MV-4-11 (cell line): ENCODE measurements at places on chromosomes 6 and 20.

DNA sequence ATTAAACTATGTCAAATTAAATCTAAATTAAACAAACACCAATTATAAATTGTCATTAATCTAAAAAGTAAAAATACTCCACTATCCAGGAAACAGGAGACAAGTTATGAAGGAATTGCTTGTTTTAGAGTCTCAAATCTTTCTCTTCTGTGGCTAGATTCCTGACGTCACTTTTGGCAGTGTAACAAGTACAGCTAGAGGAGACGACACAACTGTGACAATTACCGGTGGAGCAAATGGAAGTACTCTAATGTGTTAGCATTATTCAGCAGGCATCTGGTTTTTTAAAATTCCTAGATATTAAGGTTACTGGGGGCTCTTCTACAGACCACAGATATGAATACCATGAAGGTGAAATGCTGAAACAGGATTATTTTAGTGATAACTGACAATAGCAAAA lies 1042.7 kb downstream of the EPHA7 start:
- no peak for DNase-seq

DNA sequence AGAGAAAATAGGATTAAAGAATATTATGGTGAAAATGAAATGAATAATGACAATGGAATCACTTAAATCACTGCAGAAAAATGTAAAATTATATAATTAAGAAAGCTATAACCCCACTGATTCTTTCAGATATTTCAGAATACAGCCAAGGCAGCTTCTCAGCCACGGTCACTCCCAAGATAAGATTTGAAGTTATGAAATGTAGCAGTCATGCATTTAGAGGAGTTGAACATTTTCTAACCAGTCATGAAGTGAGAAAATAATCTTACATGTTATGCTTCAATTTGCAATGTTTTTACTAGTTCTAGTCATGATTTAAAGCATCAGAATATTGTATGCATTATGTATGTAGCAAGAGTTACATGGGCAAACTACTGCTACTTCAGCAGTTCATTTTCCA lies 13.3 kb upstream of the PLCB1 start:
- DNase-seq = no peak

DNA sequence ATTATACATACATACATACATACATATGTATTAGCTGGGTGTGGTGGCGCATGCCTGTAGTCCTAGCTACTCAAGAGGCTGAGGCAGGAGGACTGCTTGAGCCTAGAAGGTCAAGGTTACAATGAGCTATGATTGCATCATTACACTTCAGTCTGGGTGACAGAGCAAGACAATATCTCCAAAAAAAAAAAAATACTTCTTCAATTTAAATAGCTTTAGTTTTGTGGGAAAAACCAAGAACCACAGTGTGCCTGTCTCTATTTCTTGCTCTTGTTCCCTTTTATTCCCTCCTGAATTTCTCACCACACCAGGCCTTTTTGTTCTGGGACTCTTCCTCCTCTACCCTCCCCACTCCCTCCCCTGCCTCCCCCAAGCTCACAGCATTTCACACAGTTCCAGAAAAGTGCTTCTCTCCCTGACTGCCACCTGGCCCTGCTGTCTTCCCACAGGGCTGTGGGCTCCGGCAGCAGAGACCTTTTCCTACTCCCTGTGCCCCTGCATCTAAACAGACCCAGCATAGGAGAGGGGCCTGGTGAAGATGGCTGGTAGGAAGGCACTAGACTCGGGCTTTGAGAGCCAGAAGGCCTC lies 1.3 kb downstream of the C20orf203 start:
- peak; percentile 97 for DNase-seq

DNA sequence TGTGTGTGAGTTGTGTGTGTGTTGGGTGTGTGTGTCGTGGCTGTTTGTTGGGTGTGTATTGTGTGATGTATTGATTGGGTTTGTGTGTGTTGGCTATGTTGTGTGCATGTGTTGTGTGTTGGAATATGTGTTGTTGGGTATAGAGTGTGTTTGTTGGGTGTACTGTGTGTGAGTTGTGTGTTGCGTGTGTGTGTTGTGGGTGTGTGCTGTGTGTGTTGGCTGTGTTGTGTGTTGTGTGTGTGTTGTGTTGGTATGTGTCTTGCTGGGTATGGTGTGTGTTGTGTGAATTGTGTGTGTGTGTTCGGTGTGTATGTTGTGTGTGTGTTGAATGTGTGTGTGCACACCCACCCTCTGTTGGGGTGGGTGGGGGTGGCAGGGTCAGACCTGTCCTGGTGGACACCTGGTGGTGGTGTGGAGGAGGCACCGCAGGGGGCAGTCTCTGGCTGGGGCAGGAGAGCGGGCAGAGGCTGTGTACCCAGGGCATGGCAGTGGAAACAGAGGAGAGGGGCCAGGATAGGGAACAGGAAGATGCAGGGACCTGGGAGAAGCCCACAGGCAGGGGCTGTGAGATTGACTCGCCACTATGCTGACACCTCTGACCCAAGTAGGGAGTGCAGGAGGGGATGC lies 25.5 kb upstream of the PXDC1 start:
- DNase-seq = no peak

GRCh38 chr6:38794682-38795081 lies 79.6 kb downstream of the DNAH8 start:
- DNase-seq = no peak

DNA sequence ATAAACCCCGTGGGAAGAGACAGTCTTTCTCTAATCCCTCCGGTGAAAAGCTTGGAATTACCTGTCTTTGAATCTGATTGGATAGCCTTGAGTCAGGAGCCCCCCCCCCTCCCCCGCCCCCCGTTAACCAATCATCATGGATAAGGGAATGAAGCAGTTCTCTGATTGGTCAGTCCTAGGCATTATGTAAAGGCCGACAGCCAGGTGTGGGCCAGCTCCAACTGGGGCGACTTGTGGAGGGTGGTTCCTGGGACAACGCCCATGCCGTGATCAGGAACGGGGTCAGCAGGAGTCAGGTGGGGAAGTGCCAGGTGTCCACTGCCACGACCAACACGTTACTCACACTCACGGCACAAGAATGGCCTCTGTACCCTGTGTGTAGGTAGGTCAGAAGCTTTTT lies 406.8 kb upstream of the SULF2 start:
- no peak for DNase-seq

DNA sequence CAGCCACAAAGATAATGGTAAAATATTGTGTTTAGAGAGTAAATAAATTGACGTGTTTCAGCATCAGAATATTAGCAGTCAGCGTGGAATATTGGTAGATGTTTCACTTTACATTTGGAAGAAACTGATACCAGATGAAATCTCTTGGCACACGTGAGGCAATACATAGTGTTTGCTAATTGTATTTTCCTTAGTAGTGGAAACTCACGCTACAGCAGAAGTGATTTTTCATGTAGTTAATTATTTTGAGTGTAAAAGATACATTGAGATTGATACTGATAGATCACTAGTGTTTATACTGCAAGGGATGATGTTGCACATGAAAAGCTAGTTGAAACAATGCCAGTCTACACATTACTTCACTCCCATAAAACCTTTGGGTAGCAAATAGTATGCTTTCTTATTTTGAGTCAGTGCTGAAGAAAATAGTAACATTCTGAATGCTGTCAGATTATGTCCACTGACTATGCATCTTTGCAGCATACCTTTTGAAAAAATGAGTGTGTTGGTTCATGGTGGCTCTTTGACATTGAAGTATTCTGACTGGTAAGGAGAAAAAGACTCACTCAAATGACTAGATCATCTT lies 59.3 kb downstream of the CD2AP start:
- no peak for DNase-seq
